ENCODE measurements at places on chromosomes 16 and 17. TPM values are rescaled to one million over a fixed set of nuclear protein-coding genes. Genes with fewer than 3 reads are reported as not detected.

The LHX1 gene
- not detected for total RNA-seq

The CASKIN1 gene
- total RNA-seq, result 0.77 TPM

GRCh38 chr16:80806927-80807340 is 2.5 kb upstream of the CDYL2 start:
- H3K36me3 ChIP-seq, result no peaks in the 10 kb centered on the region
- no peaks in the 10 kb centered on the region for H3K27me3 ChIP-seq
- no peak for DNase-seq
- H3K4me3 ChIP-seq, result no peak overlapping the region
- no peaks in the 10 kb centered on the region for H3K4me1 ChIP-seq

The TLCD1 gene
- 5.3 TPM for total RNA-seq

DNA sequence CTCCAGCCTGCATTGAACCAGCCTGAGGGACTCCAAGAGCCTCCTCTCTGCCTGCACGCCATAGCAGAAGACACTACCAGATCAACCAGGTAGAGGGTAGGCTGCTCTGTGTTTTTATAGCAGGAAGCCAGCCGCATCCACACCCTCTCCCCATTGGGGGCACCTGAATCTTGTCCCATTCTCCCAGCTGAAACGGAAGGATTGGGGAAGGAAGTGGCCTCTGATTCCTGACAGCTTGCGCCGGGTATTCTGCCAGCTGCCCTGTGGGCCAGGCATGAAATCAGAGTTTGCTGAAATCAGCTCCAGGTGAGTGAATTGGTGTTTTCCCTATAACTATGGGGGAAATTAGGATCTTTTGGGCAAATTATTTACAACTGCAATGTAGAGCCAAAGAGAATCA is at the start of gene ZP2:
TSS of gene ZP2 (minus strand) at position 89 of the 400 bp plus-strand sequence. CDS start at position 62, 27 bp downstream.
- no peaks in the 10 kb centered on the region for H3K4me1 ChIP-seq
- H3K27me3 ChIP-seq, result no peaks in the 10 kb centered on the region
- DNase-seq, result no peak
- H3K36me3 ChIP-seq, result no peaks in the 10 kb centered on the region
- H3K4me3 ChIP-seq, result no peak within 1 kb of the TSS
- H3K27ac ChIP-seq, result no peak within 1 kb of the TSS

- no peak for DNase-seq
- no peaks in the 10 kb centered on the region for H3K4me1 ChIP-seq
- H3K4me3 ChIP-seq, result no peak overlapping the region
- H3K27ac ChIP-seq, result no peak overlapping the region
Measured at GRCh38 chr16:89646906-89647305, 10.6 kb downstream of the CHMP1A start.
